CD4-positive, alpha-beta T cell treated with Interferon gamma for 1 hour (primary cell): ENCODE measurements at places on chromosomes 11 and 22.

DNA sequence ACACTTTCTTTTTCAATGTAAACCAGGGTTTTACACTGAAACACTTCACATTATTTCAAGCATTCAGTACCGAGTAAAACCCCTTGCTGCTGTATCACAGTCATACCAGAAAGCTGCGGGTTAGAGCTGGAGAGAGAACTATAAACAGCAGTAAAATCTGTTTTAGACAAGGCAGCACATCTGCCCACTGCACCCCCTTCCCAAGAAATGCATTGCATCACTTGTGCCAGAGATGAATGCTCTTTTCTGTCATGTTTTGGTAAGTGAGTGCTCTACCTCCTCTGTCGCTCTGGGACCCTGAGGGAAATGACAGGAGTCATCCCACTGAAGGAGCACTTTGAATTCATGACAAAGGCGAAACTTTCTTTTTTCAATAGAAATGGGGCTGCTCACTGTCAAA lies 107.2 kb downstream of the MAML2 start:
- no peak for DNase-seq

DNA sequence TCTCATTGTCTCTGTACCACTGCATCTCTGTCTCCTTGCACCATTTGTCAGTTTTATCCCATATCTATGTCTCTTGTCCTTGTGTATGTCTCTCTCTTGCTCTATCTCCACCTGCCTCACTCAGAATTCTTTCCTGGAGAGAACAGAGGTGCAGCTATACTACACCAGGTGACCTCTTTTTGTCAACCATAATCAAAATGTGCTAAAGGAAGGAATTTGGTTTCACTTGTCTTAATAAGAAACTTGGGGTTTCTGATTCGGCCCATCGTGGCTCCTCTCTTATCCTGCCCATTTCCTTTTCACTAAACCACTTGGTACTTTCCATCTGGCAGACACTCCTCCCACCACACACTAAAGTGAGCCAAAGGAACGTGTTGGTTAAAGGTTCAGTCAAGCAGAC lies 2.0 kb upstream of the C11orf42 start:
- DNase-seq, result no peak

DNA sequence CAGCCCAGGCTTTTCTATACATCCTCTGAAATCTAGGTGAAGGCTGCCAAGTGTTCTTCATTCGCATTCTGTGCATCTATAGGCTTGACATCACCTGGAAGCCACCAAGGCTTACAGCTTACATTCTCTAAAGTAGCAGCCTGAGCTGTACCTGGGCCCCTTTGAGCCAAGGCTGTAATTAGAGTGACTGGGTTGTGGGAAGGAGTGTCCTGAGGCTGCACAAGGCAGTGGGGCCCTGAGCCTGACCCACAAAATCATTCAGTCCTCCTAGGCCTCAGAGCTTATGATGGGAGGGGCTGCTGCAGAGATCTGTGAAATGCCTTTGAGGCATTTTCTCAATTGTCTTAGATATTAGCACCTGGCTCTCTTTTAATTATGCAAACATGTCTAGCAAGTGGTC lies 33.0 kb upstream of the RDX start:
- DNase-seq, result no peak

DNA sequence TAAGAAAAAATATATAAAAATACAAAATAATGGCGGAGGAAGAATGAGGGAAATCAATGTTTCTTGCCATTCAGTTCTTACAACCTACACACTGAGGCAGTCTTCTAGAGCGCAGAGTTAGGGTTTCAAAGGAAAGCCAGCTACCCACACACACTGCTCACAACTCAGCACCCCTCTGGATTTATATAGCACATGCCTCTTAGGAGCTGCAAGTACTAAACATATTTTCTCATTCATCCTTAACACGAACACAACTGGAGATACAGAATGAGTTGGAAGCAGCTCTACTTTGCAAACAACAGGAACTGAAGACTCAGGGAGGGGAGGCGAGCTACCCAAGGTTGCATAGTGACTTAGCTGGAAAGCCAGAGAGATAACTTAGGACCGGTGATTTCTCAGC lies 293.8 kb downstream of the CTTN start:
- no peak for DNase-seq

DNA sequence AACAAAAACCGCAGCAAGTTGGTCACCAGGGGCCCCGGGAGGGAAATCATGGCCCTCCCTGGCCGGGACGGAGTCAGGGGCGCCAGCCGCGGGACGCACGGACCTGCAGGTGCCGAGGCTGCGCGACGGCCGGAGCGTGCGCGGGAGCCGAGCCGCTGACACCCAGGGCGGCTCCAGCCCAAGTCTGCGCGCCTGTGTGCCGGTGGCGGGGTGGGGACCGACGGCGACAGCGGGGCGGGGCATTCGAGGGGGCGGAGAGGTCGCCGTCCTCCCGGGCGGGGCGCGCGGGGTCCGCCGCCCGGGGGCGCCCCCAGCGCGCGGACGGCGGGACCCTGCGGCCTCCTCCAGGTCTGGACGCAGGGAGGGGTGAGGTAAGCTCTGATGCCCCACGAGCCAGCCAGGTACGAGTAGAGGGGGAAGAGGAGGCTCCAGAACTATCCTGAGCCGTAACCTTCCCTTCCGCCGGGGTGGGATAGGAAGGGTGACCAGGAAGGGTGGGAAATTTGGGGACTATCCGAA lies at the start of gene ESAM:
Gene ESAM, minus strand, starts transcription at position 186 of the 519 bp plus-strand sequence. Its CDS starts 136 bp downstream, at position 50.
- DNase-seq, result peak; percentile 67

DNA sequence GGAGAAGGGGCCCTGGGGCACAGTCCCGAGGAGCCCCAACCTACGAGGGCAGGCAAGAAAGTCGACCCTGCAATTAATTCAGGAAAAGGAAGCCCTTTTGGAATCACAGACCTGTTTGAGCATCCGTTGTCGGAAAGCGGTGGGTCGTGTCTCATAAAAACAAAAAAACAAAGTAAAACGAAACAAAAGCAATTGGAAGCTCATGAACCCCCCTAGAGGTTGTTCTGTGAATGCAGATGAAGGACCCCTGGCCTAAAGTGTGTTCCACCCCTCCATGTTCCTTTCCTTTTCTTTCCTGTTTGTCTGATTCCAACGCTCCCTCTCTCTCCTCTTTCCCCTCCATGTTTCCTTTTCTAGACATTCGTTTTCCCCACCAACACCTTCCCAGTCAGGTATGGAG lies 203.7 kb downstream of the GRIK4 start:
- DNase-seq, result no peak

DNA sequence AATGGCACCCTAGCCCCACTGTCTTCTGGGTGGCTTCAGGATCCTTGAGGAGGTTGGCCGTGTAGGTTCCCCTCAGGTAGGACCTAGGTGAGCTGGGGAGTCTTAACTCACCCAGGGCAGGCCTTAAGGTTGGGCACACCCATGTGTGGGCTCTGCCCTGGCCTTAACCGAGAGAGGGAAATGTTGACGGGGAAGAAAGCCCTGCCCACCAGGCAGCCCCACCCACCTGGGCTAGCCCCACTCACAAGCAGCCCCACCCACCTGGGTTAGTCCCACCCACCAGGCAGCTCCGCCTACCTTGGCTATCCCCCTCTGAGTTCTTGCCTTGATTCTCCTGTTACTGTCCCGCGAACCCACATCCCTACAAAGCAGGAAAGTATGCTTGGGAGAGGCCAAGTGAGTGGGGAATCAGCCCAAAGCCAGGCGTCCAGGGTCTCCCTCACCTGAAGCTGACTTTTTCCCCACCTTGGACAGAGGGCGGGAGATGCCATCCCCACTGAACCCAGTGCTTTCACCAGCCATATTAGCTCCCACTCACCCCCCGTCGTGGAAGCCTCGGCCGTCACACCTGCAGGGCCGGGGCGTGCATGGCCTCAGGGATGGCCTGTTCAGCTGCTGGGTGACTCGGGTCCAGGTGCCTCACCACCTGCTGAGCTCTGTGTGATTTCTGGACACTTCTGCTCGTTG lies at the start of gene MYEOV:
Gene MYEOV, plus strand, starts transcription at position 337 of the 687 bp plus-strand sequence. CDS start 1,200 bp downstream, outside the sequence.
- DNase-seq, result peak; percentile 47

GRCh38 chr11:27868709-27869108 lies 168.5 kb upstream of the BDNF start:
- no peak for DNase-seq

- DNase-seq, result no peak
These were observed 360.5 kb upstream of the API5 start for GRCh38 chr11:42951266-42951665.

DNA sequence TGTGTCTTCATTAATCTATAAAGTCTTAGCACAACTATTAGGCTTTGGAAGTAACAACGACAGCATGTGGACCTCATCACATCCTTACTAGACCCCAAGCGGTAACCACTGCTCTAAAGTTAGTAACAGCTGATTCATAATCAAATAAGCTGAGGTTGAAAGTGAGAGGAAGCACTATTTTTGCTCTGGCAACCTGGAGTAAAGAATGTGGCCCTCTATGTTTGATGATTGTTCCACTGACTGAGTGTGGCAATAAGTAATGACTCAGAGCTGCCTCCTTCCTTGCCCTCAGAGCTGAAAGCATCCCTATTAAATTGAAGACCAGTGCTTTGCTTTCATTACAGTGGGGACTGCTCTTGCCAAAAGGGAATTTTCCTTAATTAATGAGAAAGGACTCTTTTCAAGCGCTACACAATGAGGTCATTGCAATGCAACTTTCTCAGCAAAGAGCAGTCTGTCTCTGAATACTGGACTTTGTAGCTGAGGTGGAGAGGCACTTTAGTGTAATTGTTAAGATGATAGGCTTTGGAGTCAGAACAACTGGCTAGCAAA lies 906.1 kb upstream of the RAG2 start:
- DNase-seq, result no peak

DNA sequence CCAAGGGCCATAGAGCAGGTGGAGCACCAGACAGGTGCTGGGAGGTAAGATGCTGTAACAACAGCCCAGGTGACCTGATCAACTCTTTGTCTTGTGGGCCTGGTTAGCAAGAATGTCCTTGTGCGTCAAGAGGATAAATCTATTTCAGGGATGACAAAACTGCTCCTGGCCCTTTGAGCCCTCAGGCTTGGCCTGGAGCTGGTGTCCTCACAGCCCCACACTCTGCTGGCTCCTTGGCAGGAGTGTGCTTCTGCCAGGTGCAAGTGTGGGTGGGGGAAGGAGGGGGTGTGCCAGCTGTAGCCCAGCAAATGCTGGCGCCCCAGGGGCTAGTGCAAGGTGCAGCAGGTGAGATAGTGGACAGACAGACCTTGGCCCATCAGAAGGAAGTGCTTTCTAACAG lies 19.5 kb downstream of the AMPD3 start:
- DNase-seq, result no peak

- no peak for DNase-seq
These were observed 117.3 kb downstream of the SPON1 start for GRCh38 chr11:14079797-14080196.

DNA sequence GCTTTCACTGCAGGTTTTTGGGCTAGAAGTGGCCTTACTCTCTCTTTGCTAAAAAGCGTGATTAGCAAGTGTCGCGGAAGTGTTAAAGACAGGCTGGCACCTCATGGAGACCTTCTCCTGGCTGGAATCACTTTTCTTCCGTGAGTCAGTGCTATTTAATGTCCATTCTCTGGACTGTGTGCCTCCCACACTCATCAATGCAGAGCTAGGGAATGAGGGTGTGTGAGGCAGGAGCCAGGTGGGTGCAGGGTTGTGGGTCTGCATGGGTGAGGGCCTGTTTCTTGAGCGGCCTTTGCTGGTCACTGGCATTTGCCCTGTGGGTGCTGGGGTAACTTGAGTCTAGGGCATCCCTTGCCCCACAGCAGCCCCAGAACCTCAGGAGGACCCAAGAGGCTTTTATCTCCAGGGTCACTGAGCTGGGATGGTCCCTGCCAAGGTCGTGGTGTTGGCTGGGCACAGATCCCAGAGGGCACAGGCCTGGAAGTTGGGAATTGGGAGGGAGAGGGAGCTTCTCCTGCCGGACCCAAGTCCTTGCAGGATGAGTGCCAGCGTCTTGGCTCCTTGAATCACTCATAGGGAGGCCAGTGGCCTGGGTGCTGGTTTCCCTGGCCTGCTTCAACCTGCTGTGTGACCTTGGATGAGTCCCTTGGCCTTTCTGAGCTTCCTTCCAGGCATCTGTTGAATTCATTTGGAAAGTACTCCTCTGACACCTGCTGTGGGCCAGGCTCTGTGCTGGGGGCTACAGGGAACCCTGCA lies 30.0 kb downstream of the KIAA1671 start:
- no peak for DNase-seq

- DNase-seq, result no peak
These were observed 3.1 kb upstream of the KCNQ1OT1 start for GRCh38 chr11:2702771-2703362.
